ENCODE measurements at places on chromosomes 12 and 14.

GRCh38 chr14:38618514-38618913 lies 362.6 kb upstream of the CLEC14A start:
- DNase-seq: no peak

DNA sequence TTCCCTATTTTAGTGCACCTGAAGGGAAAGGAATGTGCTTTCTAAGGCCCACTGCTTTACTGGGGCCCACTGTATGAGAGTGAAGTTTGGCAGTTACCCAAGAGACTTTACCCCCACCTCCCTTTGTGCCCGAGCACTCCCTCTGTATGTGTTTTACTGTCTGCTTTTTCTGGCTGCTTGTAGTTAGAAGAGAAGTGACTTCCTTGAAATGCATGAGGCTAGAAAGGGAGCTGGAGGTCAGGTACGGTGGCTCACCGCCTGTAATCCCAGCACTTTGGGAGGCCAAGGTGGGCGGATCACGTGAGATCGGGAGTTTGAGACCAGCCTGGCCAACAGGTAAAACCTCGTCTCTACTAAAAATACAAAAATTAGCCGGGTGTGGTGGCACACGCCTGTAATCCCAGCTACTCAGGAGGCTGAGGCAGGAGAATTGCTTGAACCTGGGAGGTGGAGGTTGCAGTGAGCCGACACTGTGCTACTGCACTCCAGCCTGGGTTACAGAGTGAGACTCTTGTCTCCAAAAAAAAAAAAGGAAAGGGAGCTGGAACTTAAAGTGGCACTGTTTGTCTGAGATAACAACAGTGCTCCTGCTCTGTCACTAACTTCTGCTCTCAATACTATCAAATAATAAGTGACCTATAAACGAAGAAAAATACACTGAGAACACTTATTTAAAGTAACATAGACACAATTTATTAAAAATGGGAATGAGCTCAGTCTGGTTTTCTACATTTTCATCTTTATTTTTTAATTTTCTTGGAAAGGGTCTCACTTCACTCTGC lies 5.8 kb downstream of the TRIP11 start:
- DNase-seq: no peak

DNA sequence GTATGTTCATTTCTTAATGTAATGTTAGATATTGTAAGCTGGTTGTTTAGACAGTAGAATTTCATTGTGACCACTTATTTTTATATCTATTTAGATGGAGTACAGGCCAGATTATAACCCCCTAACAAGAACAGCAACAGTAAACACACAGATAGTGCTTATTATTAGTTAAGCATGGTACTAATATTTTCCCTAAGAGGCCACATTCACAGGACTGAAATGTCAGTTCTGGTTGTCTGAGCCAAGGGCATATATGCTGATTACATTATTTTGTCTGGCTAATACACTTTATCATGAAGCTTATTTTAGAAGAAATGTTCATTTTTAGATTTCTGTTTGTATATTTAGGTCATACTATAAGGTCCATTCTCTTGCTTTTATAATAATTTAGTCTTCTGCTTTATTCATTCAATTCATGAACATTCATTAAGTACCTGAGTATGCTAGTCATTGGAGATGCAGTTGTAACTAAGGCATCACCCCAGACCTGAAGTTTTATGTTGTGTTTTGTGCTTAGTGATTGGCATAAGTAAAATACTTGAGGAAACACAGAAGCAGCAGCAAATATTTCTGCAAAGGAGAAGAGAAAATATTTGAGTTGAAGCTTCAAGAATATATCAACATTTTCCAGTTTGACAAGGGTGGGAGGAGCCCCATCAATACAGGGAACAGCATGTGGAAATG lies 413.7 kb downstream of the RAD51B start:
- DNase-seq: no peak

DNA sequence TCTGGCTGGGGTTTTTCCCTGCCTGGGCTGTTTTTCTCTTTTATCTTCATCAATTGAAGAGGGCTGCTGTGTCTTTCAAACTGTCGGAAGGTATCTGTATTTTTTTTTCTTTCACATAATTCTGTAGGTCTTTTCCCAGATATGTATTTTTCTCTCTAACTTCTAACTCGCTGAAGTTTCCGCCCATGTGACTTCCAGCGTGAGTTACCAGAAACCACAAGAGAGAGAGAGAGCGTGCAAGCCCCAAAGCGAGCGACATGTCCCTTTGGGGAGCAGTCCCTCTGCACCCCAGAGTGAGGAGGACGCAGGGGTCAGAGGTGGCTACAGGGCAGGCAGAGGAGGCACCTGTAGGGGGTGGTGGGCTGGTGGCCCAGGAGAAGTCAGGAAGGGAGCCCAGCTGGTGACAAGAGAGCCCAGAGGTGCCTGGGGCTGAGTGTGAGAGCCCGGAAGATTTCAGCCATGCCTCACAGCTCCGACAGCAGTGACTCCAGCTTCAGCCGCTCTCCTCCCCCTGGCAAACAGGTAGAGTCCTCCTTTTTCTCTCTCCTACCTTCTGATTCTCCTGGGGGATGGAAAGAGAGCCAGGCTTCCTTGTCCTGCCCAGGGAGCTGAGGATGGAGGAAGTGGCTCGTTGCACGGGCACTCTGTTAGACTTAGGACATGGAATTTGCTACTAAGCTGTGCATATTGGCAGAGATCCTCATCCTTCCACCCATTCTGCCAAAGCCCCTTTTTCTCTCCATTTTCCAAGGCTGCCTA lies at the start of gene BATF:
TSS of gene BATF (plus strand) at position 246 of the 759 bp plus-strand sequence. CDS start at position 460, 214 bp downstream.
- peak; percentile 80 for DNase-seq
